ENCODE measurements at places on chromosomes 11 and 22. TPM values are rescaled to one million over a fixed set of nuclear protein-coding genes. Genes with fewer than 3 reads are reported as not detected.

DNA sequence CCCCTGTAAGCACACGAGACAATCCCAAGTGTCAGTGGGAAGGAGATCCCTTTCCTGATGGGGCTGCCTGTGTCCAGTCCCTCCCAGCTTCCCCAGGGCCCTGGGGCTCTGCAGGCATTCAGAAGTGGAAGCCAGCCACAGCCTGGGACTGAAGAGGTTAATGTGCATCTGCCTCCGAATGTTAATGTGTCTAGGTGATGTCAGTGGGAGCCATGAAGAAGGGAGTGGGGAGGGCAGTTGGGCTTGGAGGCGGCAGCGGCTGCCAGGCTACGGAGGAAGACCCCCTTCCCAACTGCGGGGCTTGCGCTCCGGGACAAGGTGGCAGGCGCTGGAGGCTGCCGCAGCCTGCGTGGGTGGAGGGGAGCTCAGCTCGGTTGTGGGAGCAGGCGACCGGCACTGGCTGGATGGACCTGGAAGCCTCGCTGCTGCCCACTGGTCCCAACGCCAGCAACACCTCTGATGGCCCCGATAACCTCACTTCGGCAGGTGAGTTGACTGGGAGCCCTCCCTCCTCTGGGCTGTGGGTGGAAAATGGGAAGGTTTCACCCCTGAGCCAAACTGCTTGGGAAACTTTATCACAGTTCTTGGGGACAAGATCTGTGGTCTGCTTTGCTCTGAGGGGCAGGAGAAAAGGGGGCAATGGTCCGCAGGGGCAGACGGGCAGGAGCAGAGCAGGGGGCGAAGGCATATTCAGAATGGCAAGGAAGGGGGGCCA, at the start of gene MCHR1:
Gene MCHR1, plus strand, starts transcription at position 236 of the 715 bp plus-strand sequence. Its CDS starts 169 bp downstream, at position 405.
- no peak within 1 kb of the TSS for H3K27ac ChIP-seq
- peaks cover 19% of the 10 kb centered on the region for H3K4me1 ChIP-seq
- H3K4me3 ChIP-seq = peak within 1 kb of the TSS; percentile 34
- no peaks in the 10 kb centered on the region for H3K27me3 ChIP-seq
- H3K36me3 ChIP-seq = no peaks in the 10 kb centered on the region

GRCh38 chr11:75654314-75654713, 14.5 kb downstream of the MAP6 start:
- no peak for DNase-seq
- H3K4me3 ChIP-seq = no peak overlapping the region
- H3K36me3 ChIP-seq = no peaks in the 10 kb centered on the region
- peaks cover 15% of the 10 kb centered on the region for H3K4me1 ChIP-seq
- H3K27me3 ChIP-seq = no peaks in the 10 kb centered on the region

DNA sequence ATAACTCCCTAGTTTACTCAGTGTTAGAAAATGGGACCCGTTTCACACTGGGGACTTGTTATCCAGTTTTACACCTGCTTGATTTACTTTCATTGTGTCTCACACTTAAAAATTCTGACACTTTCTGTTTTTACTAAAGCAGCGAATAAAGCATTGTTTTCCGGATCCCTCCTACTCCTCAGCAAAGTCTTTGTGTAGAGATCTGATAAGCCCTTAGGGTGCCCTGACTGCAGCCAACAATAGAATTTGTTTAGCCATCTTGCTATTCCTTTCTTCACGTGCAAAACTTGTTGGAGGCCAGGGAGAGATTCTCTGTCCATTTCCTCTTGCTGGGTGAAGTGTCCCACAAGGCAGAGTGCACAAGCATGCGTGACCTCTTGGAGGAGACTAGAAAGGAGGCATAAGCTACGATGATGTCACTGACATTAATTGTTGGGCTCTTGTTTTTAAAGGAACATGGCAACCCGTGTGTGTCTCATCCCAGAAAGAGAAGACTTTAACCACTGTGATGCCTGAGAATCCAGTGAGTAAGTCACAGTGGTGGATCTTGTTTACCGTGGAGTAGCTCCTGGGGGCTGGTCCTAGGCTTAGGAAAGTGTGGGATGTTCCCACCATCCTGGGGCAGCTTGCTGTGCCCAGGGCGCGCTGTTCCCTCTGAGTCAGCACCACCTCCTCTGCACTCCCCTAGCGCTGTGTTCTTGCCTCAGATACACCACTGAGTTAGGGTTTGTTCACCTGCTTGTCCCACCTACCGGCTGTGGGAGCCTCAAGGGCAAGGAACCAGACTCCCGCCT, 27.7 kb downstream of the MICAL2 start:
- no peak overlapping the region for H3K4me3 ChIP-seq
- no peaks in the 10 kb centered on the region for H3K36me3 ChIP-seq
- no peak for DNase-seq
- no peak overlapping the region for H3K27ac ChIP-seq

DNA sequence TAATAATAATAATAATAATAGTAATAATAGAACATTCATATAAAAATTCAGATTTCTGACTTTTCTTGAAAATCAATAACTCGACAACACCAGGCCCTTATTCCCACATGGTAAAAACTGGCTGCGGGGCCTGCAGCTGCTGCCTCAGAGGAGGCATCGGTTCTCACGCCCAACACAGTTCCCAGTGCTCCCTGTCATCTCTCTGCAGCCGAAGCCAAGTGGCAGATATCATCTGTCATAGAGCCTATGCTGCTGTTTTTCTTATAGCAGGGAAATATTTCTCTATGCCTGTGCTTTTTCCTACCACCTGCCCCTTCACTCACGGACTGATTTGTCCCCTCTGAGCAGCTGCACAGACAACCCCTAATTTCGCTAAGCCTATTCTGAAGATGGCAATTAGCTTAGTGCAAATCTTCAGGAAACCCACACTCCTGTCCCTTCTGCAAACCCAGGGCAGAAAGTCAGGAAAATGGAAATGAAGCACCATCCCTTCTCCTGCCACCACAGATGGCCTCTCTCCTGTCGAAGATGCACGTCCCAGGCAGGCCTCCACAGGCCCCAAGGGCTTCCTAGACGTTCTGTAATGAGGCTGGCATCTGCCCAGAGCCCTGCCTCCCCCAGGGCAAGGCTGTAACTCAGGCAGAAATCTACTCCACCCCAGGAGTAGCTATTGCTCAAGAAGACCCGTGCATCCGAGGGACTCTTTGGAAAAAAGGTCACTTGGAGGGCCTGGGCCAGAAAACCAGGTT, 66.7 kb downstream of the SYN3 start:
- peak overlapping the region; percentile 74 for H3K27ac ChIP-seq
- no peak overlapping the region for H3K4me3 ChIP-seq
- H3K4me1 ChIP-seq = no peaks in the 10 kb centered on the region
- DNase-seq = no peak
- no peaks in the 10 kb centered on the region for H3K36me3 ChIP-seq
- H3K27me3 ChIP-seq = no peaks in the 10 kb centered on the region

DNA sequence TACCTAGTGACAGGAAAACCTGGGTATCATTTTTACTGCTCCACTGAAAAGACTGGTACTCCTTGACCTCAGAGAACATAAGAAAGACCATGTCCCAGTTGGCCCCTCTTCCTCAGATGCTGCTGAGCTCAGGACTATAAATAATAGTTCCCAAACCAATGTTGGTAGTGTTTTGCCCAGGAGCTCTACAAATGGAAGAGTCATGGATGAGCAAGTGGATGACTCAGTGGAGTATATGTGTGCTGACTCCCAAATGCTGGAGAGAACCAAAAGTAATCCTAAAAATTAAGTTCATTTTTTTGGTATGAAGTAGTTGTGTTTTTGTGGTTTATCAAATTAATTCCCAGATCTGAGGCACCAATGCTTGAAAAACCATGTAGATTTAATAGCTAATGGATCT, 482.0 kb downstream of the KCNA4 start:
- H3K4me3 ChIP-seq = no peak overlapping the region
- H3K27me3 ChIP-seq = no peaks in the 10 kb centered on the region
- H3K27ac ChIP-seq = no peak overlapping the region
- no peak for DNase-seq
- H3K36me3 ChIP-seq = no peaks in the 10 kb centered on the region

DNA sequence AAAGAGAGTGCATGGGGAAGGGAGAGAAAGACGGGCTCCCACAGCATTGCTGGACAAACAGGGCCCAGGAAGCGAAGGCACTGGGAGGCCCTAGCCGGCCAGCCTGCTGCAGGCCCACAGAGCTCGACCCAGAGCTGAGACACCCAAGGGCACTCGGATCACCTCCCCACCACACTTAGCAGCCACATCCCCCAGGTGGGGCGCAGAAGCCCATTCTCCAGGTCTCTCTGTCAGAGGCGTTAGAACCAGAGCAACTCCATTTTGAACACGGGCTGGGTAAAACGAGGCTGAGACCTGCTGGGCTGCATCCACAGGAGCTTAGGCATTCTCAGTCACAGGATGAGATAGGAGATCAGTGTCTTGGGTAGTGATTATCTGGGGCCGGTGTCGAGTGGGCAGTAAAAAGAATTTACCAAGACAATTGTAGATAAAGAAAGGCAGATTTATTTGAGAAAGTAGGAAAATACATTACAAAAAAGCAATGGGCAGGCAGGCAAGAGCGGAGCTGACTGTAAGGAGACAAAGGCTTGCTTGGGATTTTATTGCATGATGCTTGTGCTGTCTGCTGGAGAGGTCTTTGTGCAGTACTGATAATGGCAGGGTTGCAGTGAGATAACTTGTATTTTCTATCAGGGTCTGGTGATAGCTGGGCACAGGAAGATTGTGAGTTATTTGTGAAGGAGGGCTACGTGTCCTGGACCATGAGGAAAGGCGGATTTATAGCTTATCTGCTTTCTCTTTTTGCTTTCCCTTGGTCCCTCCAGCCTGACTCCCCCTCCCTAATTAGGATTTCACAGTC, 13.4 kb upstream of the CAPN5 start:
- no peak overlapping the region for H3K27ac ChIP-seq
- H3K4me3 ChIP-seq = no peak overlapping the region
- H3K27me3 ChIP-seq = no peaks in the 10 kb centered on the region
- H3K4me1 ChIP-seq = no peaks in the 10 kb centered on the region
- no peaks in the 10 kb centered on the region for H3K36me3 ChIP-seq
- peak; percentile 27 for DNase-seq

DNA sequence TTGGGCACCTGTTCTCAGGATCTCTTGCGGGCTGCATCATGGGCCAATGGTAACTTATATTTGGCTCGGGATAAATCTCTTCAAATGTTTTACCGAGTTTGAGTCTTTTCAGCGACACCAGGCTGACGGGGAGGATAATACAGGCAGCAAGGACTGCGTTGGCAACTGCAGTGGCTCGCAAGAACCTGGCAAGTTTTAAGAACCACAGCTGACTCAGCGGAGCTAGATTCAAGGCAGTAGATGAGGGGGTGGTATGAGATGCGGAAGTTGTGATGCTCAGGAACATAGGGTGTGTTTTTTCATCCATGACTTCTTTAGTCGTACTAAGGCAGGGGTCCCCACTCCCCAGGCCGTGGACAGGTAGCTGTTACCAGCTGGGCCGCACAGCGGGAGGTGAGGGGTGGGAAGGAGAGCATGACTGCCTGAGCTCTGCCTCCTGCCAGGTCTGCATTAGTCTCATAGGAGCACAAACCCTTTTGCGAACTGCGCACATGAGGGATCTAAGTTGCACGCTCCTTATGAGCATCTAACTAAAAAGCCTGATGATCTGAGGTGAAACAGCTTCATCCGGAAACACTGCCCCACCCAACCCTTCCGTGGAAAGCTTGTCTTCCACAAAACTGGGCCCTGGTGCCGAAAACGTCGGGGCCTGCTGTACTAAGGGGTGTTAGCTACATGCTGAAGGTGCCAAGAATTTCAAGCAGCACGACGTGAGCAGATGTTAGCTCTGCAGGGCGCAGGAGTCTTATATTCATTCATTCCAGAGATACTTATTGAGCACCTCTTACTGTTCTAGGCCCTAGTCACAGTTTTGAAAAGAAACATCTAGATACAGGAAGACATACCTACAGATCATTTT, 6.4 kb upstream of the JAM3 start:
- no peak overlapping the region for H3K27ac ChIP-seq

Gene ZNRF3
- total RNA-seq = 14.2 TPM

Gene SMTN
- total RNA-seq = 17.5 TPM

All from endodermal cell (in vitro differentiated cells).